Renal cortex interstitium (tissue), 15 donors: ENCODE measurements at places on chromosomes 12 and 14. TPM values are rescaled to one million over a fixed set of nuclear protein-coding genes. Genes with fewer than 3 reads are reported as not detected.

The KSR2 gene
- 0.95 TPM for polyA plus RNA-seq

GRCh38 chr14:25607192-25607591 is 557.2 kb upstream of the STXBP6 start:
- DNase-seq = no peak

The RALGAPA1 gene
- polyA plus RNA-seq = 35.7 TPM

DNA sequence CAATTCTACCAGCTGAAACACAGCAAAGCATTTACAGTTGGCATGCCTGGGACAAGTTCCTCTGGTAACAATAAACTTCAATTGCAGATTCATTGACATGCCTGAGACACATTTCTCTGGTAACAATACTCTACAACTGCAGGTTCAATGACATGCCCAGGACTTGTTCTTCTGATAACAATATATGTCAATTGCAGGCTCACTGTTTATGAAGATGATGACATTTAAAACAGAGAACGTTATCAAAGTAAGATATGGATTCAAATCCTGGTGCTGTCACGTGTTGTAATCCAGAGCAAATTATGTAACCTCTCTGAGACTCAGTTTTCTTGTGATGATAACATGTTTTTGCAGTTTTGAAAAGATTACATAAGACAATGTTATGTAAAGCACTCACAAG is 20.5 kb downstream of the KITLG start:
- DNase-seq = no peak

DNA sequence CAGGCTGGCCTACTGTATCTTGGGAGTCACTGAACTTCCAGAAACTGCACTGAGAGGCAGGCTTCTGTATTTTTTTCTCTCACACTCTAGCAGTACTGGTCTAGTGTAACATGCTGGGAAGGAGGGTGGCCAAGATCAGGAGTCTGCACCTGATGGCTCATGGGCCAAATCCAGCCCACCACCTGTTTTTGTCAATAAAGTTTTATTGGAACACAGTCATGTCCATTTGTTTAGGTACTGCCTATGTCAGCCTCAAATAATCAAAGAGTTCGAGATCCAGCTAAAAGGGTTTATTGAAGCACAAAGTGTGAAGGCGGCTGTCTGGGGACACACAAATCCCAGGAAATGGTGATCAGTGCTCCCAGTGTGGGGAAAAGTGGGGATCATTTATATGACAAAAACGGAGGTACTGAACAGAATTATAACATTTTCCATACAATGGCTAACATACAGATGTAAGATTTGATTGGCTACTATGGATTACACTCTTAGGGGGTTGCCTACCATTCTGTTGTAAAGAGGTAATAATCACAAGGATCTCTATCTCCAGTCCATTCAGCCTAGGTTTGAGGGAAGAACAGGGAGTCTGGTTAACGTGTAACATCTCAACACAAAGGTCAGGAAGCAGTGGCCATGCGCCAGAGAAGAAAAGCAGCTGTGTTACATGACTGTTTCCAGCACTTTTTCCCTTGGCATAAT is 12.9 kb downstream of the USP30 start:
- no peak for DNase-seq

DNA sequence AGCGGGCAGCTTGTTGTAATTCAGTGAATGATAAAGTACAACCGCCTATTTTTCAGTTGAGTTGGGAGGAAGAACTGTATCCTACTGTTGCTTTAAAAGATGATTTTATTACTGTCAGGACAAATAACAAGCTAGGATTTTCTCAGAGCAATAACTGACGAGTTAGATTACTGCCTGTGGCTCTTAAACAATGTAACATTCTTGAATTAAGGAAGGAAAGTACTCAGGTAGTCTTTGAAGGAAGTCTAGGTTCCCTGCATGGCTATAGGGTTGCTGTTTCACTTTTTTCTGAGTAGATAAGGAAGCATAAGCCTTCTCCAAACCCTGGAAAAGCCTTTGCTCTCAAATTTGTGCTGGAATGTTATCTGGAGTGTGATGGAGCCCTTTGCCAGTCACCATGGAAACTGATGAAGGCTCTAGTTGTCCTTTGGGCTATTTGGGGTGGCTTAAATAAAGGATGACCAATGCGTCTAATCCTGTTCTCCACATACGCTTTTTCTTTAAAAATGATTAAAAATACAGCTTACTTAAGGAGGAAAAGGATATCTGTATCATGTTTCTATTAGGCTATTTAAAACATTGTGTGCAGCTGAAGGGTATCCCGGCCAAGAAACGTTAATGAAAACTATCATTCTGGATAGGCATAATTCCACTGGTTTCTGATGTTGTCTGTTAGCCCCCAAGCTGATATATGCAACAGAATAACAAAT is 17.7 kb downstream of the NUBPL start:
- no peak for DNase-seq

- DNase-seq = no peak
Measured at GRCh38 chr12:116196226-116196625, 81.3 kb downstream of the MED13L start.

DNA sequence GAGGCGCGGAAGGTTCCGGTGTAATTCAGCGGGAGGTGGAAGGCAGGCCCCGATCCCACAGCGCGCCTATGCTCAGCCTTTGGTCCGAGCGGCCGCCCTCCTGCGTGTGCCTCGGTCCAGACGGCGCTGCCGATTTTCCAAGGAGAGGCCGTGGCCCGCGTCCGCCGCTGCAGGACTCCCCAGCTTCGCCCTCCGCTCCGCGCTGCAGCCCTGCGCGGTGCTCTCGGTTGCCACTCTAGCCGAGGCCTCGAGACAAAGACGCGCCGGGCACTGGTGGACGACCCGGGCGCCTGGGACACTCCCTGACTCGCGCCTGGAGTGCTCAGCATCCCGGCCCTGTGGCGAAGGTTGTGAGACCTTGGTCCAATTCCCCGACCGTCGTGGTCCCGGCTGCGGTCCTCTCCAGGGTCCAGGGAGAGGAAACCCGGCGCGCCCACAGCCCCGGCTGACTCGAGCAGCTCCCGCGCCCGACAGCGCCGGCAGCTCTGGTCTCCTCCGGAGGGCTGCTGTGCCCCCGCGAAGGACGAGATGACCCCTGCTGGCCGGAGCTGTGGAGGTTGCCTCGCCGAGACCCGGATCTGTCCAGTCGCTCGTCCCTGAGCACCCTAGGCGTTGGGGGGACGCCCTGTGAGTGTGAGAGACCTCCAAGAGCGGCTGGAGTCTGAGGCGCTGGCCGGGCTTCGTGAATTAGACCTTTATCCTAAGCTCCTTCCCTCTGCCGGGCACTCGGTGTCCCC is 6.5 kb downstream of the HOXC12 start:
- no peak for DNase-seq

The GAPDH gene
- polyA plus RNA-seq = 2,056 TPM

DNA sequence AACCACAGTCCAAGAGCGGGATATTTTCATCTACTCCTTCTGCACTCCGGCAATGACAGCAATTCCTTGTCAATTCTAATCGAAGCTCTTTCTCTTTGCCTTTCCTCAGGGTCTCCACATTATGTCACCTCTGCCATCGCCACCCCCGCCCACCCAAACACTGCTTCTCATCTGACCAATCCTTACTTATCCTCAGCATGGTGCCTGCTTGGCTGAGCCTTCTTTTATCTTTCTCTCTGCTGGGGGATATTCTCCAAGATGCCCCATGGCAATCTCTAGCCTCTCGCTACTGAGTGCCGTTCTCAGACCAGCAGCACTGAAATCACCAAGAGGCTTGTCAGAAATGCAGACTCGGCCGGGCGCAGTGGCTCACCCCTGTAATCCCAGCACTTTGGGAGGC is 100.6 kb downstream of the PTPRB start:
- no peak for DNase-seq

DNA sequence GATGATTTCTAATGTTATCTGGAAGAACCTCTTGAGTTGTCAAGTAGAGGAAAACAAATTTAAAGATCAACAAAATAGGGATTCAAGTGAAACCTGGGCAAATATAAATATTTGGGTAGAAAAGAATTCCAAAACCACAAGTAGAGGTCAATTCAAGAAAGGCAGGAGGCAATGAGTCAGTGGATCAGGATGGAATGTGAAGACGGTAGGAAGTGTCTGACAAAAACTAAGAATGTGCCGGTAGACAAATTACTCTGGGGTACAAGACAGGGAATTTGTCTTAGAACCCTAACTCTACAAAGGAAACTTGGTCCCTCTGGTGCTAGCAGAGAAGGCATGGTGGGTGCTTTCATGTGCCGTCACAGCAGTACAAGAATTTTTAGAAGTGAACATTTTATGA is 13.6 kb downstream of the ABCD2 start:
- DNase-seq = no peak

The SERPINA3 gene
- polyA plus RNA-seq = 0.45 TPM

DNA sequence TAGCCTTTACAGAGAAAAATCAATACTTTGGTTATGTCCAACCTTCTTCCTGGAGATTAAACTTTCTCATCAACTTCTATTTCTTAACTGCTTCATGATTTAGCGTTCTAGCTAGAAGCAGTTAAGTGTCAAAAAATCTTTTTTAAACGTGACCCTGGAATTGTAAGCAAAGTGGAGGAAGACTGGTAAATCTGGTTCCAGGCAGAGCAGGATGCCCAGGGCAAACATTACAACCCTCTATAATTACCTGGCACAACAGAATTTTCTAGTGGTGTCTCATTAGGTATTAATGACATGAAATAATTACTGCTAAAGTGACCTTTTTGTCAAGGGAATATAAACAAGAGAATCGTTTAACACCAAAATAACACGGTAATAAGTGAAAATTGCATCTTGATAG is 320.8 kb downstream of the MED13L start:
- no peak for DNase-seq

The SYNDIG1L gene
- polyA plus RNA-seq = 0.33 TPM

- DNase-seq = no peak
Measured at GRCh38 chr14:61183196-61183885, 97.8 kb downstream of the TMEM30B start.

The IL26 gene
- not detected for polyA plus RNA-seq

The MAP3K9 gene
- 3.9 TPM for polyA plus RNA-seq

The MYO1H gene
- 2.5 TPM for polyA plus RNA-seq

- DNase-seq = no peak
Measured at GRCh38 chr14:98408024-98408555, 863.9 kb downstream of the BCL11B start.

The MYBPC1 gene
- polyA plus RNA-seq = 1.0 TPM

- DNase-seq = no peak
Measured at GRCh38 chr12:49330631-49331379, 6.2 kb downstream of the C1QL4 start.

DNA sequence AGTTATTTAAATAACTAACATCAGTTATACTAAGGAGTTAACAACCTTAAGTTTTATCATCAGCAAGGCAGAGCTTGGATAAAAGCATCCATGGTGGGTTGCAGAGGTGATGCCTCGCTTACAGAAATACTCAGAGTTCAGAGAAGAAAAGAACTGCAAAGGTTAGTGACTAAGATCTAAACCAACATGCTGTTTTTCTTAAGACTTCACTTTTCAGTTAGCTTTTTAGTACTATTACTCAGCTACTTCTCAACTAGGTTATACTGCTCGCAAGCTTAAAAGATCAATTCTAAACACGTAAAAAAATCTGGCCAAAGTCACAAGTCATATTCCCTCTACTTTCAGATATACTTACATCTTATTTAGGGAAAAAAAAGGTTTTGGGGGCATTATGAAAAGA is 2.8 kb downstream of the PPP1CC start:
- no peak for DNase-seq

- no peak for DNase-seq
Measured at GRCh38 chr14:73759183-73759713, 45.1 kb upstream of the PNMA1 start.

- DNase-seq = no peak
Measured at GRCh38 chr12:109844091-109844490, 10.9 kb upstream of the TRPV4 start.

DNA sequence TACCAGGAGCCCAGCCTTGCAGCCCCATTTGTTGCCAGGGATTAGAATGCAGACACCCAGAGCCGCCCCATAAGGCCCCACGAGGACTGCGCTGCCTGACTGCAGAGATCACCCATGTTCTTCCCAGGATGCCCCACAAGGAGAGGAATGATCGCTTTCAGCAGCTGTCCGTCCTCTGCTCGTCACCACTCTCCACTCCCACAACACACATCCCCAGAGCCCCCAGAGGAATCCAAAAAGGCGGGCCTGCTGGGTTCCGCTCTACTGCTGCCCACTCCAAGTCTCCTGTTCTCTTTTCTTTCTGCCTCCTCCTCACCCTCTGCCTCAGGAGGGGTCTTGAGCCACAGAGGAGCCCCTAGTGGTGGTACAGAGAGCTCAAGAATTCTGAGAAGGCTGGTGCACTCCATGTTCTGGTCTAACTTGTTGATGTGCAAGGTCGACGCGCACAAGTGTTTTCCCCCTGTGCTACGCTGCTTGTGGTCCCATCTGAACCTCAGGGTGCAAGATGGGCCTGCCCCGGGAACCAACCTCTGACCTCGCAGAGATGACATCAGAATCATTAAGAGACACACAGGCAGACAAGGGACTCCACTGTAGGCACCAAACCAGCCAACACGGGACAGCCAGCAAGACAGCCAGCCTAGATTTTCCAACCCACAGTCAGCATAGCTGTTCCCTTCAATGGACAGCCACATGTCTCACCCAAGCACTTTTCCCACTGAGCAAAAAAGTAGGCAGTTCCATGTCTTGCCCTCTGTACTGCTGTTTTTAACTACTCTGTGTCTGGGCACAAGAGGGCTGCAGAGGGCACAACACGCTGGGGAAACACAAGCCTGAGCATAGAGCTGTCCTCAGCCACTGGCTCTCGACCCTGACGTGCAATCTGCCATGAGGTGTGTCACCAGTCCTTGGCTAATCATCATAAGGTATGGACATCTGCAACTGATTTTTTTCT is 29.9 kb downstream of the PXN start:
- no peak for DNase-seq

The DPF3 gene
- polyA plus RNA-seq = 3.9 TPM

- DNase-seq = no peak
Measured at GRCh38 chr12:29552994-29553748, 55.7 kb upstream of the OVCH1 start.

GRCh38 chr12:20646239-20646827 is 48.8 kb upstream of the SLCO1C1 start:
- no peak for DNase-seq

DNA sequence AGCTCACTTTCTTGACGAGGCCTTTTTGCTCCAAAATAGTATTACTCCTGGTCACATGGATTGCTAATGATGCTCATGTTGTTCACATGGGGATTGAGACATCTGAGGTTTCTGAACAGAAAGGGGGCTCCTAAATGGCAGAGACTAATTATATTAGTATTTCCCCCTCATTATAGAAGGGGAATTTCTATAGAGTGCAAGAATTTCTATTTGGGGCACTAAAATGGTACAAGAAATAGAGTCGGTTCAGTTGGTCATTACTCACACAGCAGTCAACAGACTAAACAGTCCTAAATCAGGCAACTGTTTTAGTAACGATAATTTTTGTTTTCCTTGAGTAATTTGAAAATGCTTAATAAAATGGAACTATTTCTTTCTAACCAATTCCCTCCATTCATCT is 108.9 kb downstream of the DACT1 start:
- DNase-seq = no peak

- no peak for DNase-seq
Measured at GRCh38 chr14:102891556-102891955, 30.9 kb upstream of the AMN start.

DNA sequence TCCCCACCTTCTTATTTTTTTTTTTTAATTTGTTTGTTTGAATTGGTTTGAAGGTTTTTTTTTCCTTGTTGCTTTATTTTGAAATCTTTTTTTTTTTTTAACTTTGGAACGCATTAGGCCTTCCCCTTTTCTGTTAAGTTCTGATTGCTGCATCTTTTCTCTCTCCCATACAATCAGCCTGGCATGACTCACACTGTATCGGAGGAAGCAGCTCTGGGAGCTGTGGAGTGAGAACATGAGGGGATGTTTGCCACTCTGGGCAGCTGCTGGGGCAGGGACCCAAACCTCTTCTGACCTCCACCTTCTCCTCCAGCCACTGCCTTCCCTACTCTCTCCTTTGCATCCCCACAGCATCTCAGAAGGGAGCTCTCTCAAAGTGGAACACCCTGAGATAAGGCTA is 160.3 kb upstream of the FKBP4 start:
- DNase-seq = no peak
